ENCODE measurements at places on chromosomes 4 and X.

DNA sequence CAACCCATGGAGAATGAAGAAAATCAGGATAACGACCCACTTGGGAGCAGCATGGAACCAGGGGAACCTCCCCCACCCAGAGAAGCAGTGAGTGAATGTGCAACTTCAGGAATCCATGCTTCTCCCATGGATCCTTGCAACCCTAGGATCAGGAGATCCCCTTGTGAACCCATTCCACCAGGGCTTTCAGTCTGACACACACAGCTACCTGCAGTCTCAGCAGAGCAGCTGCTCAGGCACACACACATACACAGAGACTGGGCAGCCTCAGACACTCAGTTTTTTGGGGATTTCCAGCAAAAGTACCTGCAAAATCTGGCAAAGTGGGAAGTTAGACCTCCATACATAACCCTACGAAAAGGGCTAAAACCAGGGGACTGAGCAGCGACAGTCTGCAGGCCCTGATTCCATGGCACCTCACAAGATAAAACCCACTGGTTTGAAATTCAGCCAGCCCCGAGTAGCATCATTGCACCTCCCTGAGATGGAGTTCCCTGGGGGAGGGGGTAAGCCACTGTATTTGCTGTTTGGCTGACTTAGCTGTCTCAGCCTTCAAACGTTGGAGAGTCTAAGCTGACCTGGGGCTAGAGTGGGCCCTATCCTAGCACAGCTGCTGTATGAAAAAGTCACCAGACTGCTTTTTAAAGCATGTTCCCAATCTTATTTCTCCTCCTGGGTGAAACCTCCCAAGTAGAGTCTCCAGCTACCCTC lies 737.5 kb upstream of the NDST4 start:
- DNase-seq, result no peak

DNA sequence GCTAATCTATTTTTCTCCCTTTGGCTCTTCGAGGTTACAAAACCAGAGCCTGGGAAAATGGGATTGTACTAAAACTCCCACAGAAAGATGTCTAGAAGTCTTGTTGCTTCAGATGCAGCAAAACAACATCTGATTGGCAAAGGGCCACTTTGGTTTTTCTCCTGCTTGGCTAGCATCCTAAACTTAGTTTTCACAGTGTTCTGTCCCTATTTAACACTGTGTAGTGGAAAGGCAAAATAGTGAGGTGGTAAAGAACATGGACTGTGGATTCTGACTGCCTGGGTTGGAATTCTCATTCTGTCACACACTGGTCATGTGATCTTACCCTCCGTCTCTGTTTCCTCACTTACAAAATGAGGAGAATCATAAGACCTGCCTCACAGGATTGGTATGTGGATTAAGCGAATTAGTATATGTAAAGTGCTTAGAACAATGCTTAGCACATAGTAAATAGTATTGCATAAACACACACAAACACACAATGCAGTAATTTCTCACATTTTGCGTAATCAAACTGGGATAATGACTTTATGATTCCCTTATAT lies 23.5 kb downstream of the TIGD2 start:
- peak; percentile 71 for DNase-seq

DNA sequence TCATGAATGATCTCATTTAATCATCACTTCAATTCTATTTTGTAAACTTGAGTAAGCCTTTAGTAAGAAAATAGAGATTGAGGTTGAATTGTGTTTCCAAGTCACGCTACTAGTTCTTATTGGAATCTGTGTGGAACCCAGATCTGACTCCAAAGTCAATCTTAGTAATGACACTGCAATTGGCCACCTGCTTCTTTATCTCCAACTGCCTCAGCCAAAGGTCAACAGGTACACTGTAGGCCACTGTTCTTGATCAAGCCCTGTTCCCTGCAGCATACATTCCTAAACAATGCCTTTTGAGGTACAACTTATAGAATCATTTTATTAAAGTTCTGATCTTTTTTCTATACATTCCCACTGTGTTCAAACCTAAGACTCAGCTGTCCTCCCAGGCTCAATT lies 45.5 kb upstream of the CXCL13 start:
- no peak for DNase-seq

- no peak for DNase-seq
These were observed 7.4 kb downstream of the LPAR4 start for GRCh38 chrX:78754917-78755316.

DNA sequence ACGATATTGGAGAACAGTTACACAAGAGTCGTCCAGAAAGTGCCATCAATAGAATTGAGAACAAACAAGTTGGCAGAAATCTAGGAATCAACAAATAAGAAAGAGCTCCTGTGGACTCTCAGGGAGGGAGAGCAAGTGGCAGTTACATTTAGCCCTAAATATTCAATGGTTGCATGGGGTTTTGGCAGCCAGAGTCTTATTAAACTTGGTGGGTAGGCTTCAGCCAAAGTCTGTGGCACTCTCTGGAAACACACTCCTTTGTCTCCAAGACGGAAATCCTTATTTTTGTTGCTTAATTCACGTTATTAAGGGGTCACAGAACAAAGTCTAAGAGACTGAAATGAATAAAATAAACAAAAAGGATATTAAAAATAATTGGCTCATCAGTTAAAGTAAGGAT lies 742.2 kb upstream of the ATOH1 start:
- DNase-seq, result no peak

DNA sequence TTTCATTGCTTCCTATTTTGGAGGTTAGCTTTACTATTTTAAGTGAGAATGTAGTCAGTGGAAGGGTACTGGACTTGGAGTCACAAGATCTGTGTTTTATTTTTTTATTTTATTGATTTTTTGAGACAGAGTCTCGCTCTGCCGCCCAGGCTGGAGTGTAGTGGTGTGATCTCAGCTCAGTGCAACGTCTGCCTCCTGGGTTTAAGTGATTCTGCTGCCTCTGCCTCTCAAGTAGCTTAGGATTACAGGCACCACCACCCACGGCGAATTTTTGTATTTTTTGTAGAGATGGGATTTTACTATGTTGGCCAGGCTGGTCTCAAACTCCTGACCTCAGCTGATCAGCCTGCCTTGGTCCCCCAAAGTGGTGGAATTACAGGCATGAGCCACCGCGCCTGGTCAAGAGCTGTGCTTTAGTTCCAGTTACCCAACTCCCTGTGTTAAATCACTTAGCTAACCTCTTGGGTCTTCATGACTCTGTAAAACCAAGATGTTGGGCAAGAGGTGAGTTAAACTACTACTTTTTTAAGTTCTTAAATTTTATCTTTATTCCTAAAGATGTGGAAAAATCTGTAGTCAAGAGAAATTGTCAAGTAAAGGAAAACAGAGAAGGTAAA lies 11.2 kb downstream of the USP9X start:
- DNase-seq, result no peak

DNA sequence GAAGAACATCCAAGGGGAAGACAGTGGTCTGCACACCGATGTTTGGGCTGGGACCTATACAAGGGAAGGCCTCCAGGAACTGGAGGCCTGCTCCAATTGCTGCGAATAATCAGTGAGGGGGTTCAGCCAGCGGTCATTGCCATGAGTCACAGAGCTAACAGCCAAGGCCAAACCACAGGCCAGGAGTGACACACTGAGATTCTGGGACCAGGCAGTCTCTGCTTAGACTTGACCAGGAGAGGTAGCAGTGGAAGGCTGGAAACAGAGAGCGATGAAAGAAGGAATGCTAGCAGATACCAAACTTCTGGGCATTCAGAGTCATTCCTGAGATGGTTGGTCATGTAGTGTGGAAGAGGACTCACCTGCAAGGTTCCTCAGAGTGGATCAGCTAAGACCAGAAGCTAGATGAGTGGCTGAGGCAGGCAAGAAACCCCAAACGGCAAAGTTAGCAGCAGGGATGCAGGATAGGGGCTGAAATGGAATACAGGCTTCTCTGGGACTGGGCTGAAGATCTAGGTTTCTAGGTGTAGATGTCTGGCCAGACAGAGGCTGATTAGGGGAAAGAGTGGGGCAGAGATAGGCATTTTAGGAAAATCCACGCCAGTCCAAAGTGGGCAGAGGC lies 54.7 kb downstream of the CNGA2 start:
- peak; percentile 86 for DNase-seq

DNA sequence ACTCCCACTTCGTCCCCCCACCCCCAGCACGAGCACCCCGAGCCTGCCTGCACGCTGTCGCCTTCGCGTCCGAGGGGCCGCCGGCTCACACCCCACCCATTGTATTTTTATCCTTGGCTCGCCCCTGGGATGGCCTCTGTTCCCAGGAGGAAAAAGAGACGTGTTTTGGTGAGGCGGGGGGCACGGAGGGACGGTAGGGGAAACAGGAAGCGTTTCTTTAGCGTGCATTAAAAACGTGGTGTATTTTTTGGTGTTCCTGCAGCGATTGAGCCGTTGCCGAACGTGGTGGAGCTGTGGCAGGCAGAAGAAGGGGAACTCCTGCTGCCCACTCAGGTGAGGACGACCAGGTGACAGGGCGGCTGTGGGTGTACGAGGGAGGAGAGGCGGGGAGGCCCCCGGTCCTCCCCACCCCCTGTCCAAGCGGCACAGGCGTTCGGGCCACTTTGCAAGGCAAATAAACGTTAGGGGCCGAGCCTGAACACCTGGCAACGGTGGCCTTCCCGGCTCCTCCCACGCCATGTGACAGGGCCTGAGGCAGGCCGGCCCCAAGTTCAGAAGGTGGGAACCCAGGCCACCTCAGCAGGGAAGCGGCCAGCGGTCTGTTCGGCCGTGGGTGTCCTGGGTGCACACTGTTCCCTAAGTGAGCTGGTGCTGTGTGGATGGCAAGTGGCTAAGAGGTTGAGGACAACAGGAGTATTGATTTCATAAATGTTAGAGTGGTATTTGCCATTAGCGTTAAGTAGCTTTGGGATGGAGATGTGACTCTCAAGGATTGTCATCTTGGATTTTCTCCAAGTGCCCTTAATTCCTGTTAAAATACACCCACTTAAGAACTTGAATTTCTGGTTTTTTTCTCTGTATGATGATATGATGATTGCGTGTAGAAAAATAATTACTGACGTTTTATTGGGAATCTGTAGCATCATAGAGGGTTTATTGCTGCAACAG lies 1.1 kb downstream of the TMEM131L start:
- peak; percentile 64 for DNase-seq
